Hair follicle dermal papilla cell (primary cell): ENCODE measurements at places on chromosomes 2 and 18. TPM values are rescaled to one million over a fixed set of nuclear protein-coding genes. Genes with fewer than 3 reads are reported as not detected.

CHN1 gene
- 191 and 227 TPM in 2 replicates for total RNA-seq

WNT10A gene
- under 0.01 TPM in 1 of 2 replicates, not detected in the other for total RNA-seq

CTNNA2 gene
- under 0.01 TPM in 1 of 2 replicates, not detected in the other for total RNA-seq

CFAP221 gene
- 0.32 and 0.36 TPM in 2 replicates for total RNA-seq

TUBA3D gene
- total RNA-seq: not detected in 2 replicates

EFR3B gene
- total RNA-seq: 0.16 and 0.49 TPM in 2 replicates

CDKL4 gene
- total RNA-seq: 0.85 and 1.1 TPM in 2 replicates

PLB1 gene
- total RNA-seq: 1.8 and 2.6 TPM in 2 replicates

FOXI3 gene
- not detected in 2 replicates for total RNA-seq

CYRIA gene
- under 0.01 and 0.24 TPM in 2 replicates for total RNA-seq

ANKRD30BL gene
- total RNA-seq: not detected in 2 replicates

DNAJB2 gene
- total RNA-seq: 41.4 and 48.5 TPM in 2 replicates

FAM237A gene
- total RNA-seq: not detected in 2 replicates

SERPINB7 gene
- total RNA-seq: 19.6 and 24.3 TPM in 2 replicates

BCL2L11 gene
- 9.8 and 11.8 TPM in 2 replicates for total RNA-seq

SERTAD2 gene
- total RNA-seq: 39.5 and 43.8 TPM in 2 replicates

SLC11A1 gene
- total RNA-seq: under 0.01 and 0.16 TPM in 2 replicates

MAPK4 gene
- total RNA-seq: not detected in 2 replicates

CRYGD gene
- total RNA-seq: not detected in 2 replicates

C2orf78 gene
- not detected in 2 replicates for total RNA-seq

SCN2A gene
- 0.36 and 0.97 TPM in 2 replicates for total RNA-seq

HES6 gene
- total RNA-seq: 1.5 and 2.1 TPM in 2 replicates

GPR155 gene
- total RNA-seq: 3.6 and 4.9 TPM in 2 replicates

CAPG gene
- total RNA-seq: 148 and 262 TPM in 2 replicates

ZBTB7C gene
- not detected in 2 replicates for total RNA-seq

TRABD2A gene
- 0.36 and 1.3 TPM in 2 replicates for total RNA-seq

DYSF gene
- total RNA-seq: 1.2 and 1.8 TPM in 2 replicates

TSGA10 gene
- 1.9 and 2.1 TPM in 2 replicates for total RNA-seq

DCDC2C gene
- total RNA-seq: not detected in 2 replicates

GALR1 gene
- total RNA-seq: under 0.01 TPM in 1 of 2 replicates, not detected in the other

AGFG1 gene
- total RNA-seq: 62.7 and 69.9 TPM in 2 replicates

TRAPPC12 gene
- 59.1 and 73.7 TPM in 2 replicates for total RNA-seq

ARL4C gene
- total RNA-seq: 105 and 124 TPM in 2 replicates

LRP2 gene
- total RNA-seq: not detected in 2 replicates

ZC3H6 gene
- total RNA-seq: 4.9 and 5.2 TPM in 2 replicates

MATN3 gene
- 2.2 and 2.3 TPM in 2 replicates for total RNA-seq

TMEM150A gene
- total RNA-seq: 15.9 and 22.7 TPM in 2 replicates

ALPG gene
- not detected in 2 replicates for total RNA-seq

SUCLG1 gene
- 39.8 and 40.9 TPM in 2 replicates for total RNA-seq

ALLC gene
- total RNA-seq: not detected in 2 replicates

NR4A2 gene
- total RNA-seq: 0.49 TPM in 2 replicates

SERPINB11 gene
- not detected in 2 replicates for total RNA-seq

DNAJC5G gene
- total RNA-seq: not detected in 2 replicates

CABYR gene
- 5.2 and 6.7 TPM in 2 replicates for total RNA-seq
